ENCODE measurements at places on chromosomes 2 and 18.
A peak's percentile ranks its signal among the peaks of the same experiment; 100 is the strongest.

GRCh38 chr2:239329972-239330572 lies 70.7 kb downstream of the HDAC4 start:
- no peak for DNase-seq
- no peaks in the 10 kb centered on the region for H3K27me3 ChIP-seq
- H3K36me3 ChIP-seq: no peaks in the 10 kb centered on the region
- no peak overlapping the region for H3K4me3 ChIP-seq

DNA sequence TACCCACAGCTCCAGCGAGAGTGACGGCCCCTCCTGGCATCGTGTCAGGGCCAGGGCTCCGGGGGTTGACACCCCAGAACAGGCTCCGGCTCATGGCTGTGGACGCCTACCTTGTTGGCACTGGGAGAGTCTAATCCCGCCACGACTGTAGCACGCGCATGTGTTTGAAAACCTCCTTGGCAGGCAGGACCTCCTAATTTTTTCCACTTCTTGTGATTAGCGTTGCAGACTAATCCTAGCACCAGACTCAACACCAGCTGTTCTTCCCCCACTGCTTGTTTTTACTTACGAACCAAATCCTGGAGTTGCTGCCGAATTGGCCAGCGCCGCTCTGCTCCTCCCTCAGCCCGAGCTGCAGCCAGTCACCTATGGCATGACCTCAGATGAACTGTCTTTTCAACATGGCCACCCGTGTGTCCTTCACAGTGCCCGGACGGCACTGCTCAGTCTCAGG lies 110.7 kb downstream of the KLHL29 start:
- H3K36me3 ChIP-seq: no peaks in the 10 kb centered on the region
- no peak overlapping the region for H3K4me3 ChIP-seq
- no peaks in the 10 kb centered on the region for H3K27me3 ChIP-seq
- H3K27ac ChIP-seq: no peak overlapping the region

- H3K36me3 ChIP-seq: no peaks in the 10 kb centered on the region
- no peak overlapping the region for H3K27ac ChIP-seq
- DNase-seq: peak; percentile 12
These were observed 54.0 kb upstream of the CYP1B1 start for GRCh38 chr2:38129987-38130386.

DNA sequence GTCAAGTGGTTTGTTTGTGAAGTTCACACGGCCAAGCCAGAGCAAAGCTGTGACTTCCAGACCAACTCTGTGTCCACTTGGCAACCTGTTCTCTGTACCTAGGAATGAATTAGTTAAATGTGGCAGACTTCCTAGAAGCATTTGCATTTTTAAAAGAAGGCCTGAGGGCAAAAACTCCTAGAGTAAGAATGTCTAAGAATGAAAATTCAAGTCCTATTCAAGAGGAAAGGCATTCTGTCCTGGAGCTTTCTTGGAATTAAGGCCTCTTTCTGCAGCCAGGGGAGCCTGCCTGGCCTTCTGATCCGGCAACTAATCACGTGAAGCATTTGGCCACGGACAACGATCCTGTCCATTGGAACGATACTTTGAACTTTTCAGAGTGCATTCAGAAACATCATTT lies 155.0 kb downstream of the SETBP1 start:
- no peak overlapping the region for H3K27ac ChIP-seq
- DNase-seq: peak; percentile 50
- no peaks in the 10 kb centered on the region for H3K27me3 ChIP-seq
- H3K4me1 ChIP-seq: peaks cover 6% of the 10 kb centered on the region

DNA sequence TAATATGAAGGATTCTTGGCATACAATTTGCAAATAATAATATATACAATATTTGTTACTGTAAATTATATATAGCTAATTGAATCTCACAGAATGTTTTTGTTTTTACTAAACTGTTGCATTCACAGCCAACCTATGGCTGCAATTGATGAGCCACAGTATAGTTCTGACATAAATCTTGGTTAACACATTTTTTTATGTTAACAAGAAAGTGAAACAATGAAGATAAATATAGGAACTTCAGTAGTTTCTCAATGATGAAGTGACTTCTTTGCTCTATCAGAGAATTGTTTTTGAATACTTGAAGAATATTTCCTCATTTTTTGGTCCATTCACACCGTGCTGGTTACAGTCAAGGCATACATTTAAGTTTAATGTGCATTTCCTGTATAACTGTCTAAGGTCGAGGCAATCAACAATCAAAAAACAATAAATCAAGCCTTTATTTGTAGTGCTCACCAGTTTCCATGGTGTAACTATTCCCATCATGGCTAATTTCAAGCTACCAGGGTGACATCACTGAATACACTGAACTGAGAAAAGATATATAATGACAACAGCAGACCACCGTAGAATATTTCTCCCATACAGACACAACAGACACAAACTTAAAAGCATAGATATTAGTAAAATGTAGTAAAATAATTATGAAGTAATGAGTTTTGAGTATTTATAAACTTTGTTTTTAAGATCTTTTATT lies 12.9 kb upstream of the ETAA1 start:
- peaks cover 2% of the 10 kb centered on the region for H3K4me1 ChIP-seq
- no peak overlapping the region for H3K27ac ChIP-seq
- H3K27me3 ChIP-seq: no peaks in the 10 kb centered on the region
- no peak for DNase-seq
- no peaks in the 10 kb centered on the region for H3K36me3 ChIP-seq

GRCh38 chr2:96927405-96928171 lies 57.7 kb upstream of the SEMA4C start:
- H3K27ac ChIP-seq: no peak overlapping the region
- H3K4me1 ChIP-seq: peaks cover 10% of the 10 kb centered on the region
- H3K27me3 ChIP-seq: no peaks in the 10 kb centered on the region
- H3K4me3 ChIP-seq: no peak overlapping the region
- no peaks in the 10 kb centered on the region for H3K36me3 ChIP-seq

DNA sequence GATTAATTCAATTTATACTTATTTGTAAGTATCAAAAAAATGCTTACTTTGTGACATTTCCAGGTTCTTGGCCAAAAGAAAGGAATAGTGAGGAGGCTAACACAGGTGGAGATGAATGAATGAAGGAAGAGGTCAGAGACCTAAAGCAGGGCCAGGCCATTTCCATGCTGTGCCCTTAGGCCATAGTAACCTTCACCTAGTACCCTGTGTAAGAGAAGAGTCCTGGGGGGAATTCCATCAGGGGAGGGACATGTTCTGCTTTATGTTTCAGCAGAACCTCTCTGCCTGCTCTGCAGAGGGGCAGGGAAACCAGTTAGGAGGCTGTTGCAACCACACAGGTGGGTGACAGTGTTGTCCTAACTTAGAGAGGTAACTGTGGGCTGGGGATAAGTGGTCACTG lies 204.2 kb upstream of the CDH20 start:
- DNase-seq: peak; percentile 78
- H3K27ac ChIP-seq: peak overlapping the region; percentile 67
- H3K4me1 ChIP-seq: peaks cover 3% of the 10 kb centered on the region
- no peaks in the 10 kb centered on the region for H3K27me3 ChIP-seq
- no peak overlapping the region for H3K4me3 ChIP-seq

GRCh38 chr2:240121675-240122074 lies 14.4 kb downstream of the COPS9 start:
- no peaks in the 10 kb centered on the region for H3K27me3 ChIP-seq
- peaks cover 9% of the 10 kb centered on the region for H3K36me3 ChIP-seq
- no peaks in the 10 kb centered on the region for H3K4me1 ChIP-seq
- H3K27ac ChIP-seq: no peak overlapping the region
- no peak overlapping the region for H3K4me3 ChIP-seq

DNA sequence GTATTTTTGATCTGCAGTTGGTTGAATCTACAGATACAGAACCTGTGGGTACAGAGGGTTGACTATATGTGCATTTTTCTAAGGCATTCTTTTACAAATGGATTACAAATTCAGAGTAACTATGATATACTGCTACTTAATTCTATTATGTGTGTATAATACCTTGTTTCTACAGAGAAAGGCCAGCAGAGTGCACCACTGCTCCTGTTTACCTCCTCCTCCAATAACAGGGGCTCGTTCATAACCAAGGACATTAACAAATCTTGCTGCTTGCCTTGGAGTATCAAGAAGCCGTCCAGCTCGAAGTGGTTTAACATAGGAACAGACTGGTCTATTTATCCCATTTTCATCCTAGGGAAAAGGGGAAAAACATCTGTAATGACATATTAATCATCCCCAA lies 16.4 kb downstream of the CEP76 start:
- no peaks in the 10 kb centered on the region for H3K27me3 ChIP-seq
- H3K27ac ChIP-seq: no peak overlapping the region
- H3K4me1 ChIP-seq: no peaks in the 10 kb centered on the region

DNA sequence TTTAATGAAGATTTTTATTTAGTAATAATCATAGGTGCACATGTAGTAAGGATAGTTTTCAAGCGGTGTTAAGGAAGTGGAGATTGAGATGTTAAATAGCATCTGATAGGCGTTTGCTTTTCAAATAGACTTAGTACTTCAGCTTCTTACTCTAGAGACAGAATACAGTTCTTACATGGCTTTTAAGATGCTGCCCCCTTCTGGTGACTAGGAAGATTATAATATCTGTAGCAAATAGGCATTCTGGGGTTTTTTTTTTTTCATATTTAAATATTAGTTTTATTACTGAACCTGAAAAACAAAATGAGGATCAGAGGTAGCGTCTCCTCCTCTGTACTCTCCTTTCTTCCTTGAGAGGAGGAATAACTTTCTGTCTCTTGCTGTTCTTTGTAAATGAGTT lies 100.2 kb downstream of the AGAP1 start:
- peak; percentile 15 for DNase-seq
- H3K4me1 ChIP-seq: no peaks in the 10 kb centered on the region
- no peak overlapping the region for H3K4me3 ChIP-seq

GRCh38 chr2:230512955-230513748 lies 97.2 kb downstream of the SP100 start:
- no peaks in the 10 kb centered on the region for H3K4me1 ChIP-seq
- no peaks in the 10 kb centered on the region for H3K36me3 ChIP-seq
- no peak overlapping the region for H3K27ac ChIP-seq

GRCh38 chr2:2571301-2572150 lies 240.5 kb upstream of the MYT1L start:
- H3K36me3 ChIP-seq: no peaks in the 10 kb centered on the region
- no peaks in the 10 kb centered on the region for H3K27me3 ChIP-seq
- no peak for DNase-seq
- no peaks in the 10 kb centered on the region for H3K4me1 ChIP-seq

DNA sequence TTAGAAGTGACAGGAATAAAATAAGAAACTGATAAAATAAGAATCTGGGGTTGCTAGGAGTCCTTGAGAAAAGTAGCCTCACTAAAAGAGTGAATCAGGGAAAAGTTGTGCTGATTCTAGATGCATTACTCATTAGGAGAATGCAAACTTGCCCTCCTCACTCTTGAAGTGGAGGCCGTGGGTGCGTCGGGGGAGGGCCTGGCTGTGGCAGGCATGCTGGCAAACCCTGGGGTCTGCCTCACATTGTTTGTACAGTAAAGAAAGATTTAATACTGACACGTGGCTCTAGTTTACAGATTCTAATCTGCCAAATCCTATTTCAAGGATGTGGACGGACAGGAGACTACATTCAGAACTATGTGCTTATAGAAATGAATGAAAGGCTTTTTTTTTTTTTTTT lies 41.9 kb downstream of the TANC1 start:
- no peak for DNase-seq
- peaks cover 12% of the 10 kb centered on the region for H3K36me3 ChIP-seq
- H3K4me1 ChIP-seq: peaks cover 2% of the 10 kb centered on the region
- H3K4me3 ChIP-seq: no peak overlapping the region

DNA sequence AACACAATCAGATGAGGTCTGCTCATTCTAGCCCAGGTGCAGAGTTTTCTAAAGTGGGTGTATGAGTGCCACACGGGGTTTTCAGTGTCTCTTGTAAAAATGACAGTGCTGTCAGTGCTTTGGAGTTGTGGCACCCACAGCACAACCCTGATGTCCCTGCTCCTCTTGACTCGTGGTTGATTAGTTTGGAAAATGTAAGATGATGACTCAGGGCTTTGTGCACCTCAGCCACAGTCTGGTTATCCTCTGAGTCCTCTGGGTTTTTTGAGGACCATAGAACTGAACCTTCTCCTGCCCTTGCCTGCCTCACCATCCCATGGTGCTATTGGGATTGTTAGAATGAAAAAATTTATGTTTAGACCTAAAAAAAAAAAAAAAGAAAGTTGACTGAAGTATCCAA lies 105.6 kb downstream of the MYO1B start:
- H3K4me1 ChIP-seq: no peaks in the 10 kb centered on the region
- no peak overlapping the region for H3K27ac ChIP-seq
- H3K4me3 ChIP-seq: no peak overlapping the region
- H3K36me3 ChIP-seq: peaks cover 23% of the 10 kb centered on the region
- H3K27me3 ChIP-seq: no peaks in the 10 kb centered on the region

- H3K27ac ChIP-seq: no peak overlapping the region
- DNase-seq: no peak
- H3K27me3 ChIP-seq: no peaks in the 10 kb centered on the region
- no peaks in the 10 kb centered on the region for H3K36me3 ChIP-seq
- peaks cover 3% of the 10 kb centered on the region for H3K4me1 ChIP-seq
These were observed 71.8 kb upstream of the DAPL1 start for GRCh38 chr2:158723181-158723838.

DNA sequence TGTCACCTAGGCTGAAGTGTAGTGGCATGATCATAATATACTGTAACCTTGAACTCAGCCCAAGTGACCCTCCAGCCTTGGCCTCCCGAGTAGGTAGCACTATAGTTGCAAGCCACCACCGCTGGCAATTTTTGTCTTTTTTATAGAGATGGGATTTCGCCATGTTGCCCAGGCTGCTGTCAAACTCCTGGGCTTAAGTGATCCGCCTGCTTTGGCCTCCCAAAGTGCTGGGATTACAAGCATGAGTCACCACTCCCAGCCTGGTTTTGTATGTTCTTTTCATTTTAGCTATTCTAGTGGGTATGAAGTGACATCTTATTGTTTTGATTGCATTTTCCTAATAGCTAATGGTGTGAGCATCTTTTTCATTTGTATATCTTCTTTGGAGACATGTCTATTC lies 11.3 kb upstream of the EXOC6B start:
- H3K27ac ChIP-seq: no peak overlapping the region
- no peaks in the 10 kb centered on the region for H3K27me3 ChIP-seq
- peak; percentile 21 for DNase-seq
- H3K4me1 ChIP-seq: no peaks in the 10 kb centered on the region

- DNase-seq: no peak
- H3K36me3 ChIP-seq: peaks cover 34% of the 10 kb centered on the region
- no peak overlapping the region for H3K27ac ChIP-seq
- peaks cover 11% of the 10 kb centered on the region for H3K4me1 ChIP-seq
- H3K27me3 ChIP-seq: no peaks in the 10 kb centered on the region
These were observed 109.1 kb downstream of the WDSUB1 start for GRCh38 chr2:159177357-159177756.

GRCh38 chr2:234947556-234947955 lies 4.3 kb upstream of the SH3BP4 start:
- H3K4me1 ChIP-seq: peaks cover 6% of the 10 kb centered on the region
- DNase-seq: peak; percentile 99
- H3K4me3 ChIP-seq: no peak overlapping the region
- H3K27ac ChIP-seq: no peak overlapping the region

- no peaks in the 10 kb centered on the region for H3K4me1 ChIP-seq
- no peak overlapping the region for H3K27ac ChIP-seq
- DNase-seq: no peak
- H3K36me3 ChIP-seq: peaks cover 7% of the 10 kb centered on the region
These were observed 261.1 kb downstream of the NBAS start for GRCh38 chr2:15299904-15300520.

GRCh38 chr2:231138699-231139098 lies 13.9 kb upstream of the HTR2B start:
- no peaks in the 10 kb centered on the region for H3K27me3 ChIP-seq
- H3K4me3 ChIP-seq: no peak overlapping the region
- H3K36me3 ChIP-seq: peaks cover 4% of the 10 kb centered on the region
- no peaks in the 10 kb centered on the region for H3K4me1 ChIP-seq
- DNase-seq: no peak

GRCh38 chr2:83471655-83472054 lies 987.4 kb downstream of the SUCLG1 start:
- no peak for DNase-seq
- no peaks in the 10 kb centered on the region for H3K4me1 ChIP-seq
- H3K36me3 ChIP-seq: no peaks in the 10 kb centered on the region
- no peaks in the 10 kb centered on the region for H3K27me3 ChIP-seq
- H3K4me3 ChIP-seq: no peak overlapping the region
- no peak overlapping the region for H3K27ac ChIP-seq

Data from trophoblast cell (in vitro differentiated cells and primary cell).